Cortex of kidney (tissue), 1 donor: ENCODE measurements at places on chromosomes 1 and 21.

GRCh38 chr1:94543001-94543400, 1.4 kb upstream of the F3 start:
- DNase-seq, result no peak

DNA sequence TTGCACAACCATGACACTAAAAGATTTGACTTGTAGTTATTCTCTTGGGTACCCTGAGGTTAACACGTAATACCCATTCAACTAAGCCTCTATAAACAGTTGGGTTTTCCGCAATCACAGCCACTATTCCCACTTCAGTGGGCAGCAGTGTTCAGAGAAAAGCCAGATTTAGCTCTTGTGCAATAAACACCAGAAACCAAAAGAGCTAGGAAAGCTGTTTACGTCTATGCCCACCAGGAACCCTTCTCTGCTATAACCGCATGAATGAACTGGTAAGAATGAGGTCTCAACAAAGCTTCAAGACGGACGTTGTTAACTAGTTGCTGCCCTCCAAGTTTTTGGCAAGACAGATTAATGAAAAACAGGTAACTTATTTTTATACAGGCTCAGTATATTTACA, 101.3 kb downstream of the SLC45A1 start:
- no peak for DNase-seq

GRCh38 chr1:234149217-234149616, 224.0 kb upstream of the COA6 start:
- no peak for DNase-seq

- no peak for DNase-seq
Observed at GRCh38 chr1:165893507-165893906, 66.1 kb downstream of the UCK2 start.

- no peak for DNase-seq
Observed at GRCh38 chr21:35428489-35428888, 379.4 kb upstream of the RUNX1 start.

GRCh38 chr1:196344453-196344852, 263.8 kb downstream of the KCNT2 start:
- no peak for DNase-seq

- DNase-seq, result no peak
Observed at GRCh38 chr1:27567146-27567526, 36.8 kb downstream of the AHDC1 start.

- DNase-seq, result no peak
Observed at GRCh38 chr21:31218830-31219608, 125.0 kb downstream of the TIAM1 start.

DNA sequence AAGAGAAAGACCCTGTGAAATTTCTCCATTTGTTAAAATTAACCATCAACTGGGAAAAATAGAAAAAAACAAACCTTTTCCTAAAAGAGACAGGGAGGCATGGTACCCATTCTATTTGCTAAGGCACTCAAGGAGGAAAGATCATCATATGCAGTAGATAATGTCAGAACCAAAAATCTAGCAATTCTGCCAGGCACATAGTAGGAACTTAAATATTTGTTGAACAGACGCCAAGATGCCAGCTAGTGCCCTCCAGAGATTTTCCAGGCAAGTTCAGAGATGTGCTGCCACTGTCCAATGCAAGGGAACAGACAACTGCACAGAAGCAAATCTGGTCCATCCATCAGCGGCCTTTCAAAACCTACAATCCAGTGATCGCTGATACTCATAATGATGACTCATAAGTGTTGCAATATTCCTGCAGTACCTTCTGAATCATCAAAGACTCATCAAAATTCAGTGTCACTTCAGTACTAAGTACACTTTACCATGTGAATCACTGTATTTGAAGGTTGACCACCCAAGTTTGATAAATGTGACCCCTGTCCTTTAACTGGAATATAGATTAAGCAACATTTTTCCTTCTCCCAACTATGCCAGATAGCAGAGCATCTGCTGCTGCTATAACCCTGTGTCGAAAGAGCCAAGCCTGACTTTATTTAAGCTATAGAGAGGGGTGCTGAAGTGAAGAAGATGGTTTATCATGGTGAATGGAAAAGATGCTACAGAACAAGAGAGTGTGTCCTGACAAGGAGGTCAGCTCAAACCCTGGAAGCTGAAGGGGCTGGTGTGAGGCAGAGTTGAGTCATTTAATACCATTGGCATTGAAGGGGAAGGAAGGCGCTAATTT, 99.1 kb downstream of the MT1HL1 start:
- no peak for DNase-seq

DNA sequence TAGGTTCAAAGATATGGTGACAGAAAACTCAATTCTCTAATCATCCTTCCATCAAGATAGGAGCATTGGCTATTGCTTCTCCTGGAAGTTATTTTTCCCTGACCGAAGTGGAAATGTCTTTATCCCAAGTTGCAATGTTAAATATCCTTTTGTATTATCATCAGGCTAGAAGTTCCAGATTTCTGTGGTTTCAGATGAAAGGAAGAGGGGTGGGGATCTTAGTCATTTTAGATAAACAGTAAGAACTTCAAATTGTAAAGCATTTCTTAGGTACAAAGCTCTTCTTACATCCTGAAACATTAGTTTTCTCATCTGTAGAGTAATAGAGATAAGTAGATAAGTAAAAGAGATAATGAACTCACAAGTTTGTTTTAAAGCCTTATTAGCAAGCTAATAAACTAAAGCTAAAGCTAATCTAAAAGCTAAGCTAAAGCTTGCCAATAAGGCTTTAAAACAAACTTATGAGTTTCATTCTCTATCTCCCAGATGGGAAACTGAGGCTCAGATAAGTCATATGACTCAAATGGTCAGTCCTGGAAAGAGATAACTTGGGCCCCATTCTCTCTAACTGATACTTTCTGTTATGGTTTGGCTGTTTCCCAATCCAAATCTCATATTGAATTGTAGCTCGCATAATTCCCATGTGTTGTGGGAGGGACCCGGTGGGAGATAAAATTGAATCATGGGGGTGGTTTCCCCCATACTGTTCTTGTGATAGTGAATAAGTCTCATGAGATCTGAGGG, 99.2 kb upstream of the KCNK2 start:
- DNase-seq, result no peak

GRCh38 chr1:27855085-27855484, 17.3 kb upstream of the THEMIS2 start:
- DNase-seq, result no peak

DNA sequence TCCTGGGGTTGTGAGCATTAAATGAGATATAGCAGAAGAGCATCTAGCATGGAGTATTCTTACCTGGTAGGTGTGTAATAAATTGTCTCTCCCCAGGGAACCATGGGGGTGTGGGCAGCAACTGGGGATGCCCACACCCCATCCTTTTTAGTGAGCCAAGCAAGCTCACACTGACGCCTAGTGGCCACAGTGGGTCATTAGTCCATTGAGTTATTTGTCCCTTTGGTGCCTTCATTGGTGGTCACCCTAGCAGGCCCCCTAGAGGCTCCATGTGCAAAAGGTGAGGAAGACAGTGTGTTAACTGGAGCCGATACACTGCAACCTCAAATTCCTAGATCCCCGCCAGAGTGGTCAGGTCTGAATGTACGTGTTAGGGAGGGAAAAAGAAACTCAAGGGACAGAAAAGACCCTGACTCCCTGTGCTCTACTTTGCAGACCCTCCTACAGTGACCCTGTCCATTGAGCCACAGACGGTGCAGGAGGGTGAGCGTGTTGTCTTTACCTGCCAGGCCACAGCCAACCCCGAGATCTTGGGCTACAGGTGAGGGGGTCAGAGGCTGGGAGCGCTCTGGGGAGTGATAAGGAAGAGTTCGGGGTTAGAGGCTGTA, 93.3 kb upstream of the CD1D start:
- no peak for DNase-seq

- DNase-seq, result no peak
Observed at GRCh38 chr1:17066361-17067068, 12.7 kb upstream of the SDHB start.

- no peak for DNase-seq
Observed at GRCh38 chr1:226902601-226903000, 32.2 kb downstream of the PSEN2 start.

- no peak for DNase-seq
Observed at GRCh38 chr1:65911679-65912078, 119.0 kb downstream of the PDE4B start.

DNA sequence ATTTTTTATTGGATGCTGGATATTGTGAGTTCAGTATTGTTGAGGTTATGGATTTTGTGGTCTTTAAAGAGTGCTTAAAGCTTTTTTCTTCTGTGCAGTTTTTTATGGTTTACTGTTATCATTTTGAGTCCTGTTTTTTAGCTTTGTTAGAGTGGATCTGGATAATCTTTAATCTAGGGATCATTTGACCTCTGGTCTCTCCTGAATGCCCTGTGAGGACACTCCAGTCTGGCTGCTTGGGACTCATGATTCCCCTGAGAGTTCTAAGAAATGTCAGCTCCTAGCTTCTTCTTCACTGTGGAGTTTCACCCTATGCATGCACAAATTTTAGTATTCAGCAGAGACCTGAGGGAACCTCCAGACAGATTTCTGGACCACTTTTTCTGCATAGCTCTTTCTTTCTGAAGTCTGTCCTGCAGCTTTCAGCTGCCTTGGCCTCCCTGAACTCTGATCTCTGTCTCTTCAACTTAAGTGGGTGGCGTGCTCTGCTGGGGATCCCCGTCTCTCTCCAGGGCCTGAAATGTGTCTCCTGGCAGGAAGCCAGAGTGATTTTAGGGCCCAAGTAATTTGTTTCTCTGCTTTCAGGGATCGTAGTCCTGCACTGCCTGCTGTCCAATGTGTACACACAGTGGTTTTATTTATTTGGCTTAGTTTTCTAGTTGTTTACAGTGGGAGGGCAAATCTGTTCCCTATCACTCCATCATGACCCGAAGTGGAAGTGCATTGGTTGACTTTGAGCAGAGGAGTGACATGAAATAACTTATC, 14.7 kb downstream of the PEX14 start:
- no peak for DNase-seq

- DNase-seq, result no peak
Observed at GRCh38 chr1:197921235-197922069, 4.3 kb downstream of the LHX9 start.
